ENCODE measurements at places on chromosomes 1 and 21.
A peak's percentile ranks its signal among the peaks of the same experiment; 100 is the strongest.

DNA sequence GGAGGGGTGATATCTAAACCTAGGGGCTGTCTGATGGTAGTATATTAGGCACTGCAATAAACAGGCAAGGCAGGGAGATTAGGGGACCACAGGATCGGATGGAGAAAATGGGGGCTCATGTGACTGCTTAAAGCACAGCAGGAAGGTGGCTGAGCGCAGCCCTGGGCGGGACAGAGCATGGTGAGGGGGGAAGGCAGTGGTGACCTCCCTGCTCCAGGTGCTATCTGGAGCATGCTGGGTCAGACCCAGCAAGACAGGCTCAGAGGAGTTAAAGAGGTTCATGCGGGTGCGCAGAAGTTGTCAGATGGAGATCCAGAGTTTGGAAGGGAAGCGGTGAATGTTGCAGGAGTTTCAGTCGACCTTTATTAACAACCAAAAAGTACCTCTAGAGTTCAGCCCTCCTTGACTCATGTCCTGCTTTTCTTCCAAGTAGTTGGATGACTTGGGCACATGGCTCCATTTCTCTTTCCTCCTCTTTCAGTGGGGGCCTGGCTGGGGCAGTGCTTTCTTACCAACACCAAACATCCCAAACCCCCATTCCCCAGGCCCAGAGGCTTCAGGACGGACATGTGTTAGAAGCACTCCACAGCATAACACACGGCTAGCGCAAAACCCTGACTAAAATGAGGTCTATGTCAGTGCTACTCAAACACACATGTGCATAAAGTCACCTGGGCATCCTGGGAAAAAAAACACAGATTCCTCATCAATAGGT is 41.5 kb downstream of the CAPN9 start:
- H3K4me1 ChIP-seq = no peaks in the 10 kb centered on the region
- no peak overlapping the region for H3K27ac ChIP-seq
- no peak for DNase-seq
- H3K27me3 ChIP-seq = peaks cover 24% of the 10 kb centered on the region
- no peak overlapping the region for H3K4me3 ChIP-seq
- no peaks in the 10 kb centered on the region for H3K36me3 ChIP-seq

DNA sequence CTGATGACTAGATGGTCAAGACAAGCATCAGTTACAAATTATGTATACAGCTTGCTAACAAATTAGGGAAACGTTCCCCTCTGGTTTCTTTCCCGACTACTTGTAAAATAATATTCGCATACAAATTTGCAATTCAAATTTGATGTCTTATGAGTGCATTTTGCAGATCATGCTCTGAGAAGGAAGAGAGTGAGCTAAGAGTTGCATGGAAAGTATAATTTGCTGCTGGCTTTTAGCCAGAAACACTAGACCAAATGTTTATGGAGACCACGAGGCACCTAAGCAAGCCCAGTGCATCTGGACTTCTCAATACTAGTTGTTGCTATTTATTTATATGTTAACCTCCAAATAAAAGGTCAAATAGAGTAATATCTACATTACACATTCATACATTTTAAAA is 216.0 kb downstream of the SMYD3 start:
- no peaks in the 10 kb centered on the region for H3K4me1 ChIP-seq
- no peak overlapping the region for H3K27ac ChIP-seq
- H3K4me3 ChIP-seq = no peak overlapping the region
- H3K27me3 ChIP-seq = no peaks in the 10 kb centered on the region
- H3K36me3 ChIP-seq = no peaks in the 10 kb centered on the region
- no peak for DNase-seq

DNA sequence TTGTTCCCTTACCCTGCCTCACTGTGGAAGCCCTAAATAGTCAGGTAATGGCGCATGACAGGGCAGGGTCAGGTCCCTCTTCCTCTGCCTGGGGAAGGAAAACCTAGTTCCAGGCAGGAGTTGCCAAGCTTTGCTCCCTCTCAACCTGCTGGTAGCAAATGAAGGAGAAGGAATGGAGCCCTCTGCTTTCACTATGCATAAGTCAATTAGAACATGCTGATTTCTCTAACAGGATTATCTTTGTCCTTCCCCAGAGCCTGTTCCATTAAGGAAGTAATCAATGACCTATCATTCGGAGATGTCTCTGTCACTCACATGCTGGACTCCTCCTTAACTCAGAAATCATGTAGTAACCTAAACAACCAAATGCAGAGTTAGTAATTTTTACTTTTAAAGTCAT is 161.8 kb upstream of the NFIA start:
- H3K4me3 ChIP-seq = no peak overlapping the region
- DNase-seq = no peak
- peaks cover 2% of the 10 kb centered on the region for H3K4me1 ChIP-seq
- H3K27me3 ChIP-seq = no peaks in the 10 kb centered on the region
- no peak overlapping the region for H3K27ac ChIP-seq

DNA sequence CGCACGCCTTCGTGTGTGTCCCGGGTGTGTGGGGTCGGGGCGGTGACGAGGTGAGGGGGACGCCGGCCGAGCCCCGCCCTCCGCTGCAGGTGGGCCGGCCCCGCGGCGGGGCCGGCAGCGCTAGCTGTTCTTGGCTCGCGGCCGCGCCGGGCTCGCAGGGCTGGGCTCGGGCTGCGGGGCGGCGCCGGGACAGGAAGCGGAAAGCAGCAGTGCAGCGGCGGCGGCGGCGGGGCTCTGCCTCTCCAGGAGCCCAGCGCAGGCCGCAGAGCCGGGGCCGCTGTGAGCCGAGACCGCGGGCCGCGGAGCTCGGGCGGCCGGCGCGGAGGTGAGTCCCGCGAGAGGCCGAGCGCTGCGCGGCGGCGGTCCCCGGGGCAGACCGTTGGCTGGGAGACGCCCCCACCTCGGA is at the start of gene VANGL1:
TSS of gene VANGL1 (plus strand) at position 209 of the 406 bp plus-strand sequence. CDS start 9,444 bp downstream, outside the sequence.
- peak within 1 kb of the TSS; percentile 91 for H3K4me3 ChIP-seq
- H3K4me1 ChIP-seq = peaks cover 4% of the 10 kb centered on the region
- H3K27ac ChIP-seq = peak within 1 kb of the TSS; percentile 62

DNA sequence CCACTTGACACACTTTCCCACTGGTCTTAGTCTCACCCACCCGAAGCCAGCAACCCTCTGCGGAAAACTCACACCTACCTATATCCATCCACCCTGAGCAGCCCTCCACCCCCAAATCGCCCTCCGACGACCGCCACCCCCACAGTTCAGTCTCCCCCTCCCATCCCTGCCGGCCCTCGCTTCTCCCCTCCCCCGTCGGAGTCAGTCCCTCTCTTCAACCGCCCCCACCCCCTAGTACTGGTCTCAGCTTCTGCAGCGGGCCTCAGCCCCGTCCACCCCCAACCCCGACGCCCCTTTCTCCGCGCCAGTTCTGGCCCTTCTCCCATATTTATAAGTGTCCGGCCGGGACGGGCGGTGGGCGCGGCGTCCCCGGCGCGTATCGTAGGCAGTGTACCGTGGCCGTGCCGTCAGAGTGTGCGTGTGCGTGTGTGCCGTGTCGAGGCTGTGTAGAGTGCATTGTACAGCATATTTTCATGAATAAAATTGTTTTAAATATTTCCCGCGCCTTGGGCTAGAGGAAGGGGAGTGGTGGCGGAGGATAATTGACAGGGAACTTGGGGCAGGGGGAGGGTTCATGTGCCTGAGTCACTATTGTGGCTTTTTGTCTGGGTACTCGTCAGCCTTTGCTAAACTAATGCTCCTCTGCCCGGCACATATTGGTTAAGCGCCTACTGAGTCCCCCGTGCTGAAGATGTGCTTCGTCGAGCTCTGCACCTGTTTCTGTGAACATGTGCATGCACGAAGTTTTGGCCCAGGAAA is 22.0 kb downstream of the FOXO6 start:
- H3K36me3 ChIP-seq = no peaks in the 10 kb centered on the region
- peak; percentile 80 for DNase-seq
- no peak overlapping the region for H3K27ac ChIP-seq
- H3K27me3 ChIP-seq = peaks cover 47% of the 10 kb centered on the region
- peaks cover 27% of the 10 kb centered on the region for H3K4me1 ChIP-seq

DNA sequence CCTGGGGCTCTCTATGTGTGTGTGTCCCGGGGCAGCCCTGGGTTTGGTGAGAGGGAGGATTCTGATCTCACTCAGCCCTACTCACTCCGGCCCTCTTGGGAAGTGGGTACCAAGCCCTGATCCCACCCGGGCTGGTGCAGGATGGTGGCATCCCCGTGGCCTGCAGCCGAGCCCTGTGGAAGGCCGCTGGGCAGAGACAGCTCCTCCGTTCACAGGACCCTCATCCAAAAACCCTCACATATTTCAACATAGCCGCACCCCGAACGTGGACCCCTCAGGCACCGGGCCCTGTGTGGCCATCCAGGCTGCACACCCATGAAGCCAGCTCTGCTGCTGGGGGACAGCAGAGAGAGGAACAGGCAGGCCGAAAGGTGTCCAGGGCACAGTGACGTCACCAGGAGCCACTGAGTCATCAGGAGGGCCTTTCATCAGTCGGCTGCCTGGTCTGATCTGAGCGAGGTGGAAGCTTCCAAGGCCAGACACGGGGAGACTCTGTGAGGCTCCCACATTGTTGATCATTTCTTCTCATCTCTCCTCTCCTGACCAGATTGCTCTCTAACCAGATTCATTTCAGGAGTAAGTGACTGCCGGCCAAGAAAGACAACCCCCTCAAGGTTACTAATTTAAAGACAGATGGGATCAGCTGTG is 16.2 kb upstream of the GPR157 start:
- peaks cover 22% of the 10 kb centered on the region for H3K4me1 ChIP-seq
- peak; percentile 77 for DNase-seq
- H3K27me3 ChIP-seq = no peaks in the 10 kb centered on the region
- H3K36me3 ChIP-seq = peaks cover 45% of the 10 kb centered on the region
- H3K27ac ChIP-seq = no peak overlapping the region

GRCh38 chr1:178266619-178267066 is 172.7 kb downstream of the RASAL2 start:
- H3K27ac ChIP-seq = peak overlapping the region; percentile 10
- H3K4me3 ChIP-seq = no peak overlapping the region
- no peak for DNase-seq
- no peaks in the 10 kb centered on the region for H3K27me3 ChIP-seq
- H3K36me3 ChIP-seq = no peaks in the 10 kb centered on the region

DNA sequence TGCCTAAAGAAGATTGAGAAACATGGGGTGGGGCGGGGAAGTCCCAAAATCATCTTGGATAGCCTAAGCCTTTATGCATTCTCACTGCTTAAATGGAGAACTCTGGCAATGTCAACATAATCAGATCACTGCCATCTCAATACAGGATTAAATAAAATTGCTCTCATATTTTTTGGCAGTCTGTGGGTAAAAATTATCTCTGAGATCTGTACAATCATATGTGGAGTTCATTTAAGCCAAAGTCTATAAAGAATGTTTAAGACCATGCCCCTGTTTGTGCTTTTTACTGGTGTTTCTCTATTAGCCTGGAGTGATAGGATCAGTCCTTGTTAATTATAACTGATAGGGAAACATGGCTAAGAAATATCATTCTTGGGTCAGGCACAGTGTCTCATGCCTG is 136.3 kb downstream of the GPR52 start:
- H3K4me3 ChIP-seq = no peak overlapping the region
- no peak overlapping the region for H3K27ac ChIP-seq
- H3K36me3 ChIP-seq = no peaks in the 10 kb centered on the region
- H3K4me1 ChIP-seq = no peaks in the 10 kb centered on the region
- no peak for DNase-seq
- no peaks in the 10 kb centered on the region for H3K27me3 ChIP-seq

DNA sequence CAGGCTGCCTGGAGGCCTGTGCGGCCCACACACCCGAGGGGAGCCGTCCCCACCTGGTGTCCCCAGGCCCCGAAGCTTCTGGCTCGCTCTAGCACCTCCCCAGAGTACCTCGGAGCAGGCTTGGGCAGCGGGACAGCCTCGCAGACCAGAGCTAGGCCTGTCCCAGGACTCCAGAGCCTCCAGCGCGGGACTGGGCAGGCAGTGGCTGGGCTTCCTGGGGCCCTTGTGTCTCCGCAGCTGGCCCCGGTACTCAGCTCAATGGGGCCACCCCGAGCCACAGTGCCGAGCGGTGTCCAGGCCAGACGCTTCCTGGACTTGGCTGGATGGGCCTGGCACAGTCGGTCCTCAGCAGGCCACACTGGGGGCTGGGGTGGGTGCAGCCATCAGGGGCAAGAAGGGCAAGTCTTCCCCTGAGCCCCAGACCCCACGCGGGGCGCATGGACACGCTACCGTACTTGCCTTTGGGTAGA is 4.9 kb downstream of the SCNN1D start:
- no peaks in the 10 kb centered on the region for H3K27me3 ChIP-seq
- no peaks in the 10 kb centered on the region for H3K36me3 ChIP-seq
- H3K4me1 ChIP-seq = peaks cover 19% of the 10 kb centered on the region
- no peak overlapping the region for H3K4me3 ChIP-seq

GRCh38 chr21:42047821-42048613 is 23.1 kb upstream of the UMODL1 start:
- no peak overlapping the region for H3K4me3 ChIP-seq
- peak; percentile 99 for DNase-seq
- H3K36me3 ChIP-seq = no peaks in the 10 kb centered on the region
- no peaks in the 10 kb centered on the region for H3K27me3 ChIP-seq

- no peaks in the 10 kb centered on the region for H3K36me3 ChIP-seq
- no peak overlapping the region for H3K27ac ChIP-seq
- no peak for DNase-seq
- no peaks in the 10 kb centered on the region for H3K27me3 ChIP-seq
- H3K4me1 ChIP-seq = no peaks in the 10 kb centered on the region
- H3K4me3 ChIP-seq = no peak overlapping the region
Measured at GRCh38 chr1:216640100-216640499, 83.1 kb downstream of the ESRRG start.

DNA sequence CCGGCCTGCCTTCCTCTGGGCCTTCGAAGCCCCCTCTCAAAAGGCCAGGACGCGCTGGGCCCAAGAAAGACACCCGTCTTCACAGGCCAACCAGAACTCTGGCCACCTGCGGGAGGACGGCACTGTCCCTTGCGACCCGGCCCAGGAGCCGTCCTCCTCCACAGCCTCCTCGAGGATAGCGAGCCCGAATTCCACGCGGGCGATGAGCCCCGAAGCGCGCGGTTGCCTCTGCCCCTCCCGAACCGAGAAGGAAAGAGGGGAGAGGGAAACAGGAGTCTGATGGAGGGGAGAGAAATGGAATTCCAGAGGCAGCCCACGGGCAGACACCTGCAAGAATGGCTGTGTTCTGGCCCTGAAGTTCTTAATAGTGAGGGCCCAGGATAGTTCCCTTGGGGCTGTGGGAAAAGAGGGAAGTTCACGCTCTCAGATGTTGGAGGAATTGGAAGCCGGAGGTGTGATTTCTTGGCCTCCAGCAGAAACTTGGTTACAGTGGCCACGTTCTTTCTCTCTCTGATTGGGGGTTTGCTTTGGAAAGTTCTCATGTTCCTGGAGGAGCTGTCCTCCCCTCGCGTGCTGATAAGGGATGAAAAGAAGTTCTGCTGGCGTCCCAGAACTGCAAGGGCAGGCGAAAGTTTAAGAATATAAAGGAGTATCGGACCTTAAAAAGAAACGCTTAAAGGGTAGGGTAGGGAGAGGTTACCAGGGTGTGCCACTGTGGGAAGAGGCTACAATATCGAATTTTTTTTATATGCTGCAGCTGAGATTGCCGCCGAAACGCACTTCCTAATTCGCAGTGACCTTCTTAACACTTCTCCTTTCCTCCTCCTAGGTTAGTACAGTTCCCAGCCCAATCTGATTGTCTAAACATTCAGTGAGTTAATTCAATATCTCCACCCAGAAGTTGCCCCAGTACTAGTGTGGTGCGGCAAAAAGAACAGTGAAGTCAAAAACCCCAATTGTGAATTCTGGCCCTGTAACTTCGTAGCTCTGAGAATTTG is 5.8 kb upstream of the SLC44A5 start:
- H3K4me1 ChIP-seq = peaks cover 21% of the 10 kb centered on the region
- H3K27ac ChIP-seq = no peak overlapping the region
- peak; percentile 34 for DNase-seq
- H3K36me3 ChIP-seq = no peaks in the 10 kb centered on the region

- no peaks in the 10 kb centered on the region for H3K4me1 ChIP-seq
- no peak overlapping the region for H3K4me3 ChIP-seq
- H3K27me3 ChIP-seq = peaks cover 4% of the 10 kb centered on the region
- DNase-seq = no peak
- H3K27ac ChIP-seq = no peak overlapping the region
Measured at GRCh38 chr1:212678456-212679410, 20.9 kb downstream of the BATF3 start.

Measured in mesenchymal stem cell (in vitro differentiated cells and primary cell).